ENCODE measurements at places on chromosomes 4 and X. TPM values are rescaled to one million over a fixed set of nuclear protein-coding genes. Genes with fewer than 3 reads are reported as not detected.
A peak's percentile ranks its signal among the peaks of the same experiment; 100 is the strongest.

Gene TXK
- not detected for total RNA-seq

Gene ARHGAP36
- 0.22 TPM for total RNA-seq

Gene GPRASP3
- 20.3 TPM for total RNA-seq

Gene MAGEA9B
- total RNA-seq = not detected

Gene TMEM31
- total RNA-seq = not detected

Gene MAGEA11
- not detected for total RNA-seq

Gene CCKAR
- total RNA-seq = not detected

Gene OTUD4
- total RNA-seq = 34.3 TPM

Gene PASD1
- total RNA-seq = not detected

Gene RHOXF2B
- not detected for total RNA-seq

Gene VEGFC
- total RNA-seq = 1.6 TPM

Gene GABRB1
- not detected for total RNA-seq

Gene TMSB15B
- 30.2 TPM for total RNA-seq

Gene TLL1
- not detected for total RNA-seq

DNA sequence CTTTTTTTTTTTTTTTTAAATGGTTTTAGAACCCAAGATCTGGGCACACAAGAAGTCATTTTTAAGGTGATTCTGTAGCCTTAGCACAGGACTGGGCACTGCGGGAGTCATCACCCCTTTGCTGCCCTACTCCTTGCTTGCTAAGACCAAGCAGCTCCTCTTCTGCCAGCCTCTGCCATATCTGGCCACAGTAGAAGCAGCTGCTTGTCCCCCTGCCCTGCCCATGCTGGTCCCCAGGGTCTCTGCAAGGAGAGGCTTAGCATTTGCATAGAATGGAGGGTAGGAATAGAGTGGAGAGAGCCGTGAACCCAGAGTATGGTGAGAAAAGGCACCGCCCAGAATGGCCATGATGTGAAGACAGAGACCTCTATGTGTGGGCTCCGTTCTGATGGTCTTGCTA lies 109.3 kb downstream of the ADRA2C start:
- no peak for DNase-seq

GRCh38 chr4:81346719-81347118 lies 125.0 kb downstream of the RASGEF1B start:
- no peak for DNase-seq

DNA sequence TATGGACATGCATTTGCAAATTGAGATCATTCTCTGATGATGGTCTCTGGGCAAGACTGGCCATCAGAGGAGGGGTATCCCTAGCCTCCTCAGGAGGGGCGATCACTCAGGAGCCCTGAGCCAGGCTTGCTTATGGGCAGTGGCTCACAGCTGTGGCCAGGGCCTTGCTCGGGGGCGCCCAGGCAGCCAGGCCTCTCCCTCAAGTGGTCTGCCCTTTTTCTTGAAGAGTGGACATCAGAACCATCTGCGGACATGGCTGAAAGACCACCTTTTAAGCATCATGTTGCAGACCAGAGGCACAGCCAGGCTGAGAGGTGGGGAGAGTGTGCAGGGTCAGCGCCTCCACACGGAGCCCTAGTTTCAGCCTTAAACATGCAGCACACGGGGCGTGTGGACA lies 106.7 kb upstream of the PSAPL1 start:
- no peak for DNase-seq

DNA sequence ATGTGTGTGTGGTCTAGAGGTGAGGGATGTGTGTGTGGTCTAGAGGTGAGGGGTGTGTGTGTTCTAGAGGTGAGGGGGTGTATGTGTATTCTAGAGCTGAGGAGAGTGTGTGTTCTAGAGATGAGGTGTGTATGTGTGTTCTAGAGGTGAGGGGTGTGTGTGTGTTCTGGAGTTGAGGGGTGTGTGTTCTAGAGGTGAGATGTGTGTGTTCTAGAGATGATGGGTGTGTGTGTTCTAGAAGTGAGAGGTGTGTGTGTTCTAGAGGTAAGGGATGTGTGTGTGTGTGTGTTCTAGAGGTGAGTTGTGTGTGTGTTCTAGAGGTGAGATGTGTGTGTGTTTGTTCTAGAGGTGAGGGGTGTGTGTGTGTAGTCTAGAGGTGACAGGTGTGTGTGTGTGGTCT lies 1.3 kb downstream of the BST1 start:
- DNase-seq = no peak

DNA sequence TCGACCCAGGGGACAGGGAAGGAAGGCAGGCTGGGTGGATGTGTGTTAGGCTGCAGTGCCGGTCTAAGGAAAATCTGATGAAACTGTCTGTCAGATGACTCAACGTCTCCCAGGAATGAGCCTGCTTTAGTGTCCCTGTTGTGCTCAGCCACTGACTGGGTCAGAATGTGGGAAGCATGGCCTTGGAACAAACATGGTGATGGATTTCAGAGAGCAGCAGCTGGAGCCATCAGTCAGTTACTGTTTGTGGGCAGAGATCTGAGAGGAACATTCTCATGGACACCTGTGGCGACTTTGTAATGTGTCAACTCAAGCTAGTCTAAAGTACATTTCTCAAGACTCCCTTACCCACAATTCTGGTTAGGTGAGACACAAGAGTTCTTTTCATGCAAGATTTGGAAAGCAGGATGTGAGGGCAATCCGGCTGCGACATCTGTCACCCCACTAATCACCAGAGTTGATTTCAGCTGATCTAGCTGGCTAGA lies 63.2 kb downstream of the ANAPC10 start:
- DNase-seq = no peak

DNA sequence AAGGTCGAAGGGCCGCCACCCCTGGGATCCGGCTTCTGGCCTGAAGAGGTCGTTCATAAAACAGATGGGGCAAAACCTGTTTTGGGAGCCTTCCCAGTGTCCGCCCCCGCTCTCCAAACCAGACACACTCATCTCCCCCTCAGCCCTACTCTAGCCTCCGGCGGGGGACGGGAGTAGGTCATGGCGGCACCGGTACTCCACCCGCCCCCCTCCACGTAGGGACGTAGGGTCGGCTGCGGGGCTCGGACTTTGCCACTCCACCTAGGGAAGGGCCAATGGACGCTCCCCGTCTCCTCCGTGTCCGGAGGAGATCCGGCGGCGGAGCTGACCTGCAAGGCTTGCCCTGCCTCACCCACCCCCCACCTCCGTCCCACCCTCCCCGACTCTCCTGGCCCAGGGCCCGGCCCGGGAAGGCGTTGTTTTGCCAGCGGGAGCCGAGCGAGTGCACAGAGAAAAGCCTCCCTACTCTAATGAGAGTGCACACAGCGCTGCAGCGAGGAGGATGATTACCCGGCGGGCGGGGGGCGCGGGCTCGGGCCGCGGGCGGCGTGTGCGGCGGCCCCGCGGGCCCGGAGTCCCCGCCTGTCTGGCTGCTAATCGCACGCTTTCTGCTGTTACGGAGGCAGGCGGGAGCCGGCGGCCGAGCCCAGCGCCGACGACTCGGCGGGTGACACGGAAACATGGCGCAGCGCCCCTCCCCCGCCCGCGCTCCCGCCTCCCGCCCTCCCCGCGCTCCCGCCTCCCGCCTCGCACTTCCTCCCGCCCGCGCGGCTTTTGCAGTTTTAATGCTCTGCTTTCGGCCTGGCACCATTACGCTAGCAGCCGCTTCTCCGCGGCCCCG lies 8.3 kb upstream of the BCOR start:
- DNase-seq = peak; percentile 88

DNA sequence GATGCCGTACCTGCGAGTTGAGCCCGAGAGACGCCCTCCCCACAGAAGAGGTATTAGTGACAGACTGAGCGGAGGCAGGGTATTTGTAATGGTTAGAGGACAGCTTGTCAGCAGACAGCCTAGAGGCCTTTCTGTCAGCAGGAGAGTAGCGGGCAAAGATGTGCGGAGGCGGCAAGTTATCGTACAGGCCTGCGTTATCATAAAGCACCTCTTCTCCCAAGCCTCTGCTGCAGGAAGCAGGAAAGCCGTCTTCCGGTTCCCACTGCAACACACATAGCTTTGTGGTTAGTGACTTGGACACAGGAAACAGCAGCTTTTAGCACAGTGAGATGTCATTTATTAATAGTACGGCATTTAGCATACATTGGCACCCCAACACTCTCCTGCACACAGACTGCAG lies 158.3 kb downstream of the AFAP1 start:
- no peak for DNase-seq

- no peak for DNase-seq
These were observed 176.2 kb downstream of the CBR4 start for GRCh38 chr4:168833881-168834280.

GRCh38 chr4:41991916-41992767 lies 1.8 kb downstream of the SLC30A9 start:
- DNase-seq = no peak

GRCh38 chr4:186015212-186015817 lies 53.6 kb upstream of the TLR3 start:
- DNase-seq = peak; percentile 38

DNA sequence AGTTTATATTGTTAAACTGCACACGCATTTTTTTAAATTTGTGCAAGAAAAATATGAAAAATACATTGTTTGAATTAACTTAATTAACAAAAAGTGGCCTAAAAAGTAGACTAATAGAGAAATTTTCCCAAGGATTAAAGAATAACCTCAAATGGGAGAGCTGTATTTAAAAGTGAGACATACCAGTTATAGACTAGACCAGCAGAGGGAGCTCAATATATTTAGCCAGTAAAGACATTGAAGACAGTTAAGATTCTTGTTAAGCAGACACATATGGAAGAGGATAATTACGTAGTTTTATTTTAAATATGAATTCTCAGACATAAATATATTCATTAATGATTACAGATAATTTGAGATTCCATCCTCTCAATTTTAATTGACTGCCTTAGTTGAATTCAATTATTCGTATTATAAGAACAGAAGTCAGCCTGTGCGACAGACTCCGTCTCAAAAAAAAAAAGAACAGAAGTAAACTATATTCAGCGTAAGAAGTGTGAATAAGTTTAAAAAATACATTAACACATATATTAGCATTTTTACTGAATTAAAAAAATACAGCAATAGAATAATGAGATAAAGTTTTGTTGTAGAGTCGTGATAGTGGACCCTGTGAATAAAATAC lies 64.8 kb downstream of the GLRA3 start:
- DNase-seq = peak; percentile 68

- DNase-seq = peak; percentile 1
These were observed at the start of gene CYSLTR1 for GRCh38 chrX:78327370-78328086. CYSLTR1 (minus strand) TSS chrX:78327611; CDS start chrX:78273746, 53,865 bp downstream.

DNA sequence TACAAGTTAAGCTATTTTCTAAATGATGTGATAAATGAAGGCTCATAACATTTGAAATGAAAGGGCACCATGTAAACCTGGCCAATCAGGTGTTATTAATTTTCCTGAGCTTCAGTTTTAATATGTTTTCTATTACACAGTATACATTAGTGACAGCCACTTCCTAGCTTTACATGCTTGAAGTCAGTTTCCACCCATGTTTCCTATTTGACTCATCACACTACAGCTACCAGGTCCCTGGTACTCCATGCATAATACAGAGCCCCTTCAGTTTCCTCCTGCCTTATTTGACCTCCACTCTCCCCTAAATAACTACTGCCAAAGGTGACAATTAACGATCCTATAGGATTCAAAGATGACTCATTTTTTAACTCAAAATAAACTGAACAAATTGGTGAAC lies 18.3 kb downstream of the ZNF518B start:
- DNase-seq = no peak

- no peak for DNase-seq
These were observed 8.2 kb downstream of the ODAPH start for GRCh38 chr4:75564023-75564422.

DNA sequence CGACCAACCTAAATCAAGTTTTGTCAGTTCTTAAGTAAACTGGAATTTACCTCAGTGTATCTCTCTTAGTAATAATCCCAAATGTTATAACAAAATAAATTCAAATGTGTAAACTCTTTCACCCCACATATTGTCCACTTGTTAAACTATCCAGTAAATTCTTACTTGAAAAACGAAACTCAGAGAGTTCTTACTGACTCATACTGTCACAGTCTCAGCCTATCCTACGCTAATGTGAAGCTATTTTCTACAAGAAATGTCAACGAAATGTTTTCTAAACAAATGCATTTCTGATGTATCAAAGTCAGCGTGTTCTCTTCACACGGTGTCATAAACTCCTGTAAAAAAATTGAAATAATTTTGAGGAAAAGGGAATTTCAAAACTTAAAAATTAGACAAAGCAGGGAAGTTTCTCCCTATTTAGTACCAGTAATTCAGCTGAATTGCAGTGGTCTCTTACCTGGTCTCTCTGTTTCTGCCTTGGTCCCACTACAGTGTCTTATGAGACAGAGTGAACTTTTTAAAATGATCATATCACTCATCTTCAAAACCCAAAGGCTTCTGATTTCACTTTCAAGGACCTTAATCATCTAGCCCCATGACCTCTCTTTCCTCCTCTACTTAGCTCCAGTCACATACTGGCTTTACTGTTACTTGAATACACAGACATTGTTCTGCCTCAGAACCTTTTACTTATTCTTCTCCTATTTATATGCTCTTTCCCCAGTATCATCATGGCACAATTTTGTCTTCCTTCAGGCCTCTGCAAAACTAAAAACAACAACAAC lies 63.3 kb downstream of the DCAF8L1 start:
- no peak for DNase-seq

GRCh38 chr4:152044331-152045036 lies 283.7 kb upstream of the GATB start:
- DNase-seq = no peak

DNA sequence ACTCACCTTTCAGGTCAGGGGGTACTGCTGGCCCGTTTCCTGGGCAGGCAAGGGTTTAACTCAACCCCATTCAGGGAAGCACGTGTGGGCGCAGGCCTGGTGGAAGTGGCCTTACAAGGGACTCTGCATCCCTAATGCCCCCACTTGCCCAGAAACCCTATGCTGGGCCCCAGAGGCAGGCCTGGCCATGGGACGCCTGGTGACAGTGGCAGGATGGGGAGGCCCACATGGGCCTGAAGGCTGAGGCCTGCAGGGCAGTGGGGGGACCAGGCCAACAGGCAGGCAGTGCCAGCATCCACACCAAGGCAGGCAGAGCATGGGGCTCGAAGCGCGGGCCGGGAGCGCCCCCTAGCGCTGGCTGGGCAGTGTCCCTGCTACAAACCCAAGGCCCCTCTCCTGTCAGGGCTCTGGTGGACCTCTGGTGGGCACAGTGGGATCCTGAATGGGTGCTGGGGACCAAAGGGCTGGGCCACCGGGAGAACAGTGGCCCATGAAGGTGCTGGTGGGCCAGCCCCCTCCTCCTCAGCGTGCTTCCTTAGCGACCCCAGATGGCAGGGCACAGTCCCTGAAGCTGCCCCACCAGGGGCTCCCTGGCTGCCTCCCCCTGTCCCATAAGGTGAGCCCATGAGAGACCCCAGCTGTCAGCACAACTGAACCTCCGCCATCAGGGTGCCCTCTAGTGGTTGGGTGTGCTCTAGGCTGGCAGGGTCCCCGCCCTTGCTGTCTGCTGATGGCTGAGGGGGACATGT lies 16.8 kb downstream of the FGFR3 start:
- DNase-seq = peak; percentile 89

GRCh38 chr4:52545099-52546069 lies 113.7 kb downstream of the USP46 start:
- DNase-seq = peak; percentile 72
